ENCODE measurements at places on chromosomes 4 and X. TPM values are rescaled to one million over a fixed set of nuclear protein-coding genes. Genes with fewer than 3 reads are reported as not detected.

DNA sequence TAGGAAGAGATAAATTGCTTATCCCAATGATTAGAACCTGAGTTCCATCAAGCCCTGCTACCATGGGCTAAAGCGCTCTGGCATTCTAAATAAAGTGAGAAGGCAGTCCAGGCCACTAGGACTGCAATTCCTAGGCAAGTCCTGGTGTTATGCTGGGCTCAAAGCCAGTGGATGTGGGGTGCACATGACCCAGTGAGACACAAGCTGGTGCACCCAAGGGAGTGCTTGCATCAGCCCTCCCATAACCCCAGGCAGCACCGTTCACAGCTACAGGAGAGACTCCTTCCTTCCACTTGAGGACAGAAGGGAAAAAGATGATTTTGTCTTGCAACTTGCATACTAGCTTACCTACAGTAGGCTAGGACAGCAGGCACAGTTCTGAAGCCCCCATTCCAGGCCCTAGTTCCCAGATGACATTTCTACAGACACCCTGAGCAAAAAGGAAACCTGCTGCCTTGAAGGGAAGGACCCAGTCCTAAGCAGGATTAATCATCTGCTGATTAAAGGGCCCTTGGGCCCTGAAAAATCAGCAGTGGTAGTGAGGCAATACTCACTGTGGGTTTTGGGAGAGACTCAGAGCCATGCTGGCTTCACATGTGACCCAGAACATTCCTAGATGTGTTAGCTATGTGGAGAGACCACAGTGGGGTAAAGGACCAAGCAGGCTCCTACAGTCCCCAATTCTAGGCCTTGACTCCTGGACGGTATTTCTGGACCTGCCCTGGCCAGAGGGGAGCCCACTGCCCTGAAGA lies 77.8 kb downstream of the KLHL13 start:
- H3K27ac ChIP-seq, result no peak overlapping the region
- no peaks in the 10 kb centered on the region for H3K27me3 ChIP-seq
- H3K4me3 ChIP-seq, result no peak overlapping the region

The EFHC2 gene
- 0.95 TPM for total RNA-seq

- no peaks in the 10 kb centered on the region for H3K27me3 ChIP-seq
- no peaks in the 10 kb centered on the region for H3K4me1 ChIP-seq
- H3K27ac ChIP-seq, result no peak overlapping the region
- no peak for DNase-seq
- H3K36me3 ChIP-seq, result no peaks in the 10 kb centered on the region
- no peak overlapping the region for H3K4me3 ChIP-seq
Observed at GRCh38 chr4:91764085-91764484, 539.7 kb upstream of the GRID2 start.

DNA sequence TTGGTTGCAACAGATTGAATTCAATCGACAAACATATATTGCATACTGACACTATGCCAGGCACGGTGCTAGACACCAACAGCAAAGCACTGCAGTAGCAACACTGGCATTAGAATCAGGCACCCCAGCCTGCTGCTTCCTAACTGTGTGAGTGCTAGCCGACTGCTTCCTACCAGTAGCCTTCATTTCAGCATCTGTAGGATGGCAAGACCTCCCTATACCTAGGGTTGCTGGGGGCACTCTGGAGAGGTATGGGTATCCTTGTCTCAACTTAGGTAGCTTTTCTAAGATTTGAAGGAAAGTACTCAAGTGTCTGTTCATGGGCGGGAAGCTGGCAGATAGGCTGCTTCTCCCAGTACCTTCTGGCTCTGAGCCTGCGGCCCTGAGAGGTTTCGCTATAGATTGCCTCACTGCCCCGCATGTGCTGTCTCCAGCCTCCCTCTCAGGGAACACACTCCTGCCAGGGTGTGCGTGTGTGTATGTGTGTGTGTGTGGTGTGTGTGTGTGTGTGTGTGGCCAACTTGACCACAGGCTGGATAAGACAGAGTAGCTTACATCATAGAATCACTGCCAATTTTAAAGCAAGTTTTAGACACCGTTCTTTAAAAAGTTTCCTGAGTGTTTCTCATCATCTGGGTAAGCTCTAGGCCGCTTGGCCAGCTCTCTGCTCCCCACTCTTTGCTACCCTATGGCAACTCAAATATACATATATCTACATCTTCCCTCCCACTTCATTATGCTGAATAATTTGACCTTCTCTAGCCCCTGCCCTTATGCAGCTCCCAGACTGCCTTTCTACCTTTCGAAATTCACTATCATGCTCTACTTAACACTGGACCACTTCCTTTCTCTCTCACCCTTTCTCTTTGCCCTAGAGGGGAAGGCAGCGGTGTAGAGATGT lies 97.0 kb upstream of the PJA1 start:
- no peak overlapping the region for H3K27ac ChIP-seq
- H3K4me1 ChIP-seq, result no peaks in the 10 kb centered on the region
- H3K4me3 ChIP-seq, result no peak overlapping the region
- H3K27me3 ChIP-seq, result peaks cover 14% of the 10 kb centered on the region

The MAMLD1 gene
- 7.1 TPM for total RNA-seq

DNA sequence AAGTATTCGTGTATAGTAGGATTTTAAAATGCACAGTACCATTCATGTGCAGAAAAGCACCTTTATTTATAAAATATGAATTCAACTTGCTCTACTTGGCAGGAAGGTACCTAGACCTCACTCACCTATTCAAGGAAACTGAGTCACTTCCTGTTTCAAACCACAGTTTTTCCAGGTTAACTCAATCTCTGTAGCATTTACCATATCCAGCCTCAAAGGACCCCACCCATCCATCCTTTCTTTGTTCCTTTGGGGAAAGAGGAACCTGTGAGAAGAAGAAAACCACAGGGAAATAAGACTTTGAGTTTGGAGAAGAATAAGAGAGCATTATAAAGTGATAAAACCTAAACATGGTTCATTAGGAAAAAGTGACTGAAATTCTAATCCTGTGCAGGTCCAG lies 250.7 kb downstream of the CBR4 start:
- no peak for DNase-seq
- no peak overlapping the region for H3K27ac ChIP-seq
- no peaks in the 10 kb centered on the region for H3K36me3 ChIP-seq
- H3K27me3 ChIP-seq, result no peaks in the 10 kb centered on the region

DNA sequence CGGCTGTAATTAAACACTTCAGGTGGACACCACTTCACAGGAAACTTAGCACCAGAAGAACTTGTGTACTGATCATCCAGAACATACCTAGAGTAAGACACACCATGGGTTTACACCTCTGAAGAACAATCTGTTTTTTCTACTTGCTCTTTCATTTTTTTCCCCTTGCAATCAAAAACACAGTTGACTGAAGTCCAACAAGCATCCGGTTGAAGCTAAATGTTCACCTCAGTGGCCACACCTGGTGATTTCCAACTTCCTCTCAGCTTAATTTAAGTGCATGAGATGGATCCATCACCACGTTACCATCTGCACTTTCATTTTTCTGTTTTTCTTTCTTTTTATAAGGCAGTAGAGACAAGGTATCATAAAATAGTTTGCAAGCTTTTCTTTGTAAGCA lies 4.9 kb upstream of the TXK start:
- H3K27ac ChIP-seq, result no peak overlapping the region
- H3K27me3 ChIP-seq, result no peaks in the 10 kb centered on the region
- peaks cover 17% of the 10 kb centered on the region for H3K4me1 ChIP-seq
- peaks cover 4% of the 10 kb centered on the region for H3K36me3 ChIP-seq
- no peak overlapping the region for H3K4me3 ChIP-seq
